GM20000 (cell line): ENCODE measurements at places on chromosomes 12 and 14.
A peak's percentile ranks its signal among the peaks of the same experiment; 100 is the strongest.

- DNase-seq = no peak
These were observed 207.0 kb upstream of the CAND1 start for GRCh38 chr12:67062193-67062592.

DNA sequence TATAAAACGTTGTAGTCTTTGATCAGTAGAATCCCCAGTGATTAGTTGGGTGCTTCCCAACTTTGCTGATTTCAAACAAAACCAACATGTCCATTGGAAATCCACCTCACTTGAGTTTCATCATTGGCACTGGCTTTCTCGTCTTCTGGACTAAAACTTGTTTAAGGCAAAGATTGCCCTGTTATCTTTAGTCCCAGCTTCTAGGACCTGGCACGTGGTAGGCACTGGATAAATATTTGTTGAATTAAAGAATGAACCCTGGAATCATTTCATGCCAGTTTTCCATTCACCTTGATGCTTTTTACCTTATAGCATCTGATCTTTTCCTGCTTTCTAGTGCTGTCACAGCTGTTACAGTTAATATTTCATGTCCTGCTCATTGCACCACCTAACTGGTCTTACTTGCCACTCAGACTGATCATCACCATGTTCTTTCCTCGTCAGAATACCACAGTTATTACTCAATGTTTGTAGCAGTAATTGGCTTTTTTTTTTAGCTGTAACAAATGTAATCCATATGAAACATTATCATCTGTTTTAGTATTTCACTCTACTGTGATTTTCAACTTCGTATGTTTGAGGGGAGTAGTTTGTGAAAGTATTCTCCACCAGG, 7.3 kb upstream of the C12orf50 start:
- DNase-seq = no peak

GRCh38 chr14:88426271-88426670, 40.8 kb downstream of the SPATA7 start:
- DNase-seq = no peak

DNA sequence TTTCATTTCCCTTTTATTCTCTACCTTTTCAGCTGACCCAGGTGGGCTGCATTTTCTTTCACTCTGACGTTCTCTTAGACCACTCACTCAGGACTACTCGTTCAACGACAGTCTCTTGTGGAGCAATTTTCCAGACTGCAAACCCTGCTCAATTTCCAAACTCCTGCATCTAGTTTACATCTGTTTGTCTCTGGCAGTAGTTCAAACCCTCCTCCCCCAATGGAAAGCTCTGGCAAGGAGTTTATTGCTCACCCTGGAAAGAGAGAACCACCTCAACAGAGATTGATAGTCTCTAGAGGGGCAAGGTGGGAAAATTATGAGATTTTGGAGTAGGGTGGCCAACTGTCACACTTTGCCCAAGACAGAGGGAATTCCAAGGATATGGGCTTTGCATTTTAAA, 130.2 kb downstream of the TSHR start:
- DNase-seq = no peak

- DNase-seq = no peak
These were observed 13.8 kb upstream of the KCNJ8 start for GRCh38 chr12:21788089-21788983.

GRCh38 chr14:52917735-52918134, 33.1 kb downstream of the FERMT2 start:
- DNase-seq = no peak

- DNase-seq = peak; percentile 9
These were observed 563 bp downstream of the DCP1B start for GRCh38 chr12:2003676-2004112.

GRCh38 chr12:75784591-75784990, 247.0 kb downstream of the PHLDA1 start:
- no peak for DNase-seq

DNA sequence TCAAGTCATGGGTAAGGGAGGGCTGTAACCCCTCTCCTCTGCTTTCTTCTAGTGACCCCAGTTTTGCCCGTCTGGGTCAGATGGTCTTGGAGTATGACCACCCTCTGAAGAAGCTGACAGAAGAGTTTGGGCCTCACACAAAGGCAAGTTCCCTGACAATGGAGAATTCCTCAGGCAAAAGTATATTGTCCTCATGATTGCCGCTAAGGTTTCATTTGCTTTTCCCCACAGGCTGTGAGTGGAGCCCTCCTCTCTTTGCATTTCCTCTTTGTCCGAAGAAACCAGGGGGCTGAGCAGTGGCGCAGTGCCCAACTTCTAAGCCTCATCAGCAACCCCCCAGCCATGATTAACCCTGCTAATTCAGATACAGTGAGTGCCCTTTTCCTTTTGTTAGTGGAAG, 12.1 kb downstream of the NCKAP1L start:
- DNase-seq = no peak

- no peak for DNase-seq
These were observed 292.9 kb upstream of the GRIP1 start for GRCh38 chr12:66971816-66972215.

GRCh38 chr12:90211017-90211416, 502.4 kb upstream of the ATP2B1 start:
- DNase-seq = no peak

DNA sequence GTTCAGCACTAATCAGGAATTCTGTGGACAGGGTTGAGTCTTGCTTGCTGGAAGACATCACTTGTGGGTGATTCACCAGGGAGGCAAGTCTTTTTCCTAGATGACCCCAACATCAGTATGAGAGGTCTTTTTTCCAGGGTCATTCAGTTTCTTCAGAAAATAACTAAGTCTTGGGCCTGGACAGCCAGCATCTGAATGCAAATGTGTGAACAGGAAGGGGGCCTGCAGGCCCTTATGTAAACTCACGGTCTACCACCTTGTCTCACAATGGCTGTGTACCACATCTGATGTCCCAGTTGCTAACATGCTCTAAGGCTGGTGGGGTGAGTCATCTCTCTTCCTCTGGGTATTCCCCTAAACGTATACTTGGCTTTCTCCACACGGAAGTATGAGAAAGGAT, 79.2 kb downstream of the HECTD4 start:
- peak; percentile 79 for DNase-seq
